Skin of body (tissue), 3 donors: ENCODE measurements at places on chromosomes 11 and 22.

DNA sequence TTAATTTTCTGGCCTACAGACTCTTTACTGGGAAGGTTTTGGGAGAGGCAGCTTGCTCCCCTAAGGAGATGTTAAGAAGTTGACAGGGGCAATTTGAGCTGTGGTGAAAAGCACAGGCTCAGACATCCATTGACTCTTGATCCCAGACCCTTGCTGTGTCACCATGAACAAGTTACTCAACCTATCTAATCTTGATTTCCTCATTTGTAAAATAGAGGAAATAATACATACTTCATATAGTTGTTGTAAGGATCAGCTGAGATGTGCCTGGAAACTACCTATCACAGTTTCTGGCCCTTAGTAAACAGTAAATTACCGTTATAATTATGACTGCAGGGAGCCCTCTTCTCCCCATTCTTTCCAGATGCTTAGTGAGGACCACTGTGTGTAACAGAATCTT lies 16.6 kb upstream of the SCGB1D4 start:
- no peak for DNase-seq

GRCh38 chr11:113496026-113496651 lies 20.9 kb upstream of the DRD2 start:
- DNase-seq, result no peak

GRCh38 chr22:34333285-34333684 lies 413.0 kb upstream of the LARGE1 start:
- DNase-seq, result no peak

DNA sequence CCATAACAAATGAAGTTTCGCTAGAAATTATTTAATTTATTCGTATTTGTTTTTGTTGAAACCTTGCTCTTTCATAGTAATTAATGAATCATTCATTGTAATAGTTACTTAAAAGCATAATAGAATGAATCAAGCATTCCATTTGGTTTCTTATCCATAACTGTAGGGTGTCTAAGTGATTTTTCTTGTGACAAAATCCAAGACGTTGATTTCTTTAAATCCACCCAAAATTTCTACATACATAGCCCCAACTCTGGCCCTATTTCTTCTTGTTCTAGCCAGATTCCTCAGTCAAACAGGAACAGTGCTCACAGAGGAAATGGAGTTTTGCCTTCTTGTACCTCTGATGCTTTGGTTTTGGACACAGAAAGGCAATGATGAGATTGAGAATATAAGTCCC lies 25.5 kb downstream of the UBASH3B start:
- DNase-seq, result no peak

DNA sequence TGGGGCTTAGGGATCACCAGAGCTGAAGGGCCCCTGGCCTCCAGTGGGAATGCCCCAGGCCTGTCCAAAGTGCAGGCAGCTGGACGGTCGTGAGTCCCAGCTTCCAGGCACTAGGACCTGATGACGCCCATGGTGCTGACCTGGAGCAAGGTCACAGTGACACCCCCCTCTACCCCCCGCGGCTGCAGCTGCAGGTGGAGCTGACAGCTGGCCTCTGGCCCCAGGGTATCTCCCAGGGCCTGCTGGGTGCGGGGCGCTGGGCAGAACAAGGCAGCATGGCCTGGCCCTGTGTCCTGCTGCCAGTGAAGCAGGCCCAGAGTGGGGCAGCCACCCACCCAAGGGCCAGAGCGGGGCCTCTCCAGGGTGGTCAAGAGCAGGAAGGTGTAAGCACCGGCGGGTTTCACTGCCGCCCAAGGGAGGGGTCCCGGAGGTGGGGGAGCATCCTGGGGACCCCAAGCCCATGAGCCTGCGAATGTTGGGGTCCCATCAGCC lies 553 bp upstream of the TCIRG1 start:
- DNase-seq, result no peak

DNA sequence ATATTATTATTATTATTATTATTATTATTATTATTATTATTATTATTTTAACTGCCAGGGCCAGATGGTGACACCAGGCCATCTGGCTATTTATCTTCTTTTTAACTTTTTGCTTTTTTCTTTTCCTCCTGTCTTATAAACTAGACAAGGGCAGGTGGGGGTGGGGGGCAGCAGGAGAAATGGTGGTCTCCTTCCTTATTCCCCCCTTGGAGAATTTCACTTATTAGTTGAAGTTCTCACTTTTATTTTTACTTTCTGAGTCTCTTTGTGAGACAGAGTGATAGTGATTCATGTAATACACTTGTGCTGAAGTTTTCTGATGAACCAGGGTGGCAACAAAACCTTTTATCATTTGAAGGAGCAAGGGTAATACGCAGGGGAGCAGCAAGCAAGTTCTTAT lies 96.3 kb upstream of the ALKBH3 start:
- DNase-seq, result no peak

- no peak for DNase-seq
Observed at GRCh38 chr11:37506531-37506930, 908.5 kb upstream of the RAG2 start.

- no peak for DNase-seq
Observed at GRCh38 chr22:42714768-42715390, 5.8 kb downstream of the A4GALT start.

GRCh38 chr22:46776876-46777608 lies 14.6 kb downstream of the TBC1D22A start:
- DNase-seq, result no peak

GRCh38 chr11:30017445-30017895 lies 640 bp upstream of the KCNA4 start:
- DNase-seq, result no peak

DNA sequence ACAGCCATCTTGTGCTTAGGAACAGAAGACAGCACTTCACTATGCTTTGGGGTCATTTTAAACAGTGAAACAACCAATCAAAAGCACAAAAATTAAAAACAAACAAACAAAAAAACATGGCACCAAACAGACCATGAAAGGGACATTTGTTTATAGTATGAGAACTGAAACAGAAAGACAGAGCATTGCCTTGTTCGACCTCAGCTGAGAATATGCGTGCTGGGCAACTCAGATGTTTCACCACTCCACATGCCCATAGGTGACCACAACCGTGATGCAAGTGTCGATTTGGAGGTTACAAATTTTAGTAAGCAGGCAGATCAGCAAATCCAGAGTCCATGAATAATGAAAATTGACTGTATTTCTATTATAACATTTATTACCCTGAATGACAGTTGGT lies 30.0 kb downstream of the NNMT start:
- no peak for DNase-seq

- no peak for DNase-seq
Observed at GRCh38 chr11:22730319-22730718, 63.9 kb downstream of the GAS2 start.

DNA sequence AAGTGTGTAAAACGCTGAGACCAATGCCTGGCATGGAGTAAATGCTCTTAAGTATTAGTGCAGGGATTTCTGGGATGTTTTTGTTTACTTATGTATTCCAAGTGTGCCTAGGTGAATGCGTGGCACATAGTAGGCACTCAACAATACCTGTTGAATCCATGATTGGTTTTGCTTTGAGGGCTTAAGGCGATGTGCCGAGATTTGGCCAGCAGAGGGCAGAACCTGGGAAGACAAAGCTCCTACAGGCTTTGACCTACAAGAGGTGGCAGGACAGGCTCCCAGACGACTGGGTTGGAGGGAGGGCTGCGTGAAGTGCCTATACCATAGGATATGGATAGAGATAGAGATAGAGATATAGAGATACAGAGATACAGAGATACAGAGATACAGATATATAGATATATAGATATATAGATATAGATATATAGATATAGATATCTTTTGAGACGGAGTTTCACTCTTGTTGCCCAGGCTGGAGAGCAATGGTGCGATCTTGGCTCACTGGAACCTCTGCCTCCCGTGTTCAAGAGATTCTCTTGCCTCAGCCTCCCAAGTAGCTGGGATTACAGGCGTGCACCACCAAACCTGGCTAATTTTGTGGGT lies 13.9 kb downstream of the KCNE3 start:
- no peak for DNase-seq

- DNase-seq, result no peak
Observed at GRCh38 chr22:27883656-27884350, 35.3 kb downstream of the PITPNB start.

- no peak for DNase-seq
Observed at GRCh38 chr11:100543386-100543785, 143.7 kb upstream of the ARHGAP42 start.

DNA sequence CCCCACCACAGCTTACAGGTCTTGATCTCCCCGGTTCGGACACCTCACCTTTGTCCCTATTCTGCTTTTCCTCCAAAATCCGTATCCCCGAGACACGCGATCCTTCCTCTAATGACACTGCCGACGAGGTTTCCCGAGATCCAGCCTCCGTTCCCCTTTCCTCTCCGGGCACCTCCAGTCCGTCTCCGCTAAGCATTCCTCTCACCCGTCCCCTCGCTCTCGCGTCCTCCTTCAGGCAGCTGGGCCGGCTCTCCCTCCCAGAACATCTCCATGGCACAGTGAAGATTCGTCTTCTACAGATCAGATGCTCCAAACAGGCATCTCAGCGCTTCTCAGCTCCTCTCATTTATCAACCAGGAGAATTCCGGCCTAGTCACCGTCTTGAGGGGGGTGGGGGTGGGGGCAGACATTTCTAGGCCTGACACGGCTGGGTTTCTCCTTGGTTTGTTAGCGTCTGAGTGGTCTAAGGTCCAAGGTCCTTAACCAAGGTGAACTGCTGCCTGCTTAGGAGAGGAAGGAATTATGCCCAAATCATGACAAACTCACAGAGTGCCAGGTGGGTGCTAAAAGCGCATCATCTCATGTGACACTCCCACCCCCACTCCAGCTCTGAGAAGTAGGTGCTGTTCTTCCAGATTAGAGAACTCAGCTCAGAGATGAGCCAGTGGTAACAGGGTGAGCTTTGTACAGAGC lies at the start of gene SPTBN2:
Gene SPTBN2 (minus strand): TSS at position 524 of the 693 bp plus-strand sequence. CDS start 7,976 bp downstream, outside the sequence.
- DNase-seq, result no peak

GRCh38 chr11:116535120-116535519 lies 237.7 kb downstream of the BUD13 start:
- DNase-seq, result no peak

DNA sequence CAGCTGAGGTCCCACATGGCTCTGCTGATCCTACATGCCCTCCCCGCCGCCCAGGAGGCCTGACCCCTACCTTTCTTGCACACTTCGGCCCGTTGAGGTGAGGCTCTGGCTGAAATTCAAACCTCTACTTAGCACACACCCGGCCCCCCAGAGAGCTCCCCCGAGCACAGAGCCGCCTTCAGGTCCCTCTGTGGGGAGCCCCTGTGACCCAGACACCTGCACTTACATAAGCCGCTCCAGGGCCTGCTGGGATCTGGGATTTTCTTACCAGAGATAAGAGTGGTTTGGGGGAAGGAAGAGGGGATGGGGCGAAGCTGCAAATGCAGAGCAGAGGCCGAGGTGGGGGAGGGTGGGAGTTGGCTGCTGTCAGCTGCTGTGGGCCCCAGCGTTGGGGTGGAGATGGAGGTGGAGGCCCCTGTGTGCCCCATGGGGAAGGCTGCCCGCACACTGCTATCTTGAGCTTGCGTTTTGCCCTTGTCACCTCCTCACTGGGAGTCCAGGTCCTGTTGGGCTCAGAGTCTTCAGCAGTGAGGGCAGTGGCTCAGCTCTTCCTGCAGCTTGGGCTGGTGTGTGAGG lies 30.6 kb downstream of the CAPN1 start:
- no peak for DNase-seq

DNA sequence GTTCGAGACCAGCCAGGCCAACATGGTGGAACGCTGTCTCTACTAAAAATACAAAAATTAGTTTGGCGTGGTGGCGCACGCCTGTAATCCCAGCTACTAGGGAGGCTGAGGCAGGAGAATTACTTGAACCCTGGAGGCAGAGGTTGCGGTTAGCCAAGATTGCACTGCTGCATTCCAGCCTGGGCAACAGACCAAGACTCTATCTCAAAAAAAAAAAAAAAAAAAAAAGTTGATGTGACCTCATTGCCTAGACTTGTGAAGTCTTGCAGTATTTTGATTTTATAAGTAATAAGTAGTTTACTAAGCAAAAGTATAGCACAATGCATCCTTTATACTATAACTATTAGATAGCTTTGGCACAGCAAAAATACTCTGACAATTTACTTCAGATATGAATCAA lies 9.9 kb upstream of the CUL5 start:
- no peak for DNase-seq

GRCh38 chr11:13030857-13031256 lies 21.7 kb downstream of the RASSF10 start:
- no peak for DNase-seq

- DNase-seq, result no peak
Observed at GRCh38 chr11:110935018-110935640, 222.9 kb upstream of the ARHGAP20 start.

DNA sequence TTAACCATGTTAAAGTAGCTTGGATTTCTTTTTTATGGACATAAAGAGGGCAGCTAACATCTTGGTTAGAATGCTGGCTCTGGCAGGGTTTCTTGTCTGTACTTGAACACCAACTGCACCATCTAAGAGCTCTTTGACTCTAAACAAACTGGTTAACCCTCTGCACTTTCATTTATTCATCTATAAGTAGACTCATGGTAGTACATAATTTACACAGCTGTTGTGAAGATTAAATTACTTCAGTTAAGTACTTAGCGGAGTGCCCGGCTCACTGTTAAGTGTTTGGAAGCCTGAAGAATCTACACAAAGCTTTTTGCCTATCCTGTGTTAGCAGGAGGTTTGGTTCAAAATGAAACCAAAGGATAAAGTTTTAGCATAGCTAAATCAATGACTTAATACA lies 846.2 kb upstream of the API5 start:
- DNase-seq, result no peak

DNA sequence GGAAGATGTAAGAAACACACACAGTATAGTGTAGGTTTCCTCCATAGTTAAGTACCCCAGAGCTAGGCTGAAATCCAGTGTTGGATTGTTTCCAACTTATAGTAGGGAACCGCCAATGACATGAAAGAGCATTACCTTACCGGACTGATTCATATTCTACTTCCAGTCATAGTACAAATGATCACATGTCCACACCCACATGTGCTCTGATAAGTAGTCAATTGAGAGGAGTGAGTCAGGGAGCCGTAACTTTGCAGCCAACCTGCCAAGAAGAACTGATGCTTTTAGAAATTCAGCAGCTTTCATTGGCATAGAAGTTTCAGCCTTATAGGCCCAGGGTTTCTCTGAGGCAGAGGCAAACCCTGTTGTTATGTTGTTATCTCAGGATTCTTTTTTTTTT lies 240.6 kb downstream of the ETS1 start:
- DNase-seq, result no peak

GRCh38 chr22:50308597-50308935 lies 1.1 kb upstream of the PLXNB2 start:
- DNase-seq, result peak; percentile 19

- DNase-seq, result no peak
Observed at GRCh38 chr11:115256397-115257197, 247.6 kb downstream of the CADM1 start.

- DNase-seq, result no peak
Observed at GRCh38 chr11:75441804-75442132, 8.8 kb upstream of the KLHL35 start.
